ENCODE measurements at places on chromosomes 12 and 14.

GRCh38 chr14:45210159-45210558 is 42.8 kb downstream of the MIS18BP1 start:
- no peak for DNase-seq

GRCh38 chr14:80538633-80539375 is 327.5 kb upstream of the DIO2 start:
- DNase-seq, result no peak

GRCh38 chr12:85130646-85131045 is 94.5 kb downstream of the LRRIQ1 start:
- DNase-seq, result no peak

GRCh38 chr14:58709949-58710348 is 72.2 kb downstream of the DACT1 start:
- no peak for DNase-seq

DNA sequence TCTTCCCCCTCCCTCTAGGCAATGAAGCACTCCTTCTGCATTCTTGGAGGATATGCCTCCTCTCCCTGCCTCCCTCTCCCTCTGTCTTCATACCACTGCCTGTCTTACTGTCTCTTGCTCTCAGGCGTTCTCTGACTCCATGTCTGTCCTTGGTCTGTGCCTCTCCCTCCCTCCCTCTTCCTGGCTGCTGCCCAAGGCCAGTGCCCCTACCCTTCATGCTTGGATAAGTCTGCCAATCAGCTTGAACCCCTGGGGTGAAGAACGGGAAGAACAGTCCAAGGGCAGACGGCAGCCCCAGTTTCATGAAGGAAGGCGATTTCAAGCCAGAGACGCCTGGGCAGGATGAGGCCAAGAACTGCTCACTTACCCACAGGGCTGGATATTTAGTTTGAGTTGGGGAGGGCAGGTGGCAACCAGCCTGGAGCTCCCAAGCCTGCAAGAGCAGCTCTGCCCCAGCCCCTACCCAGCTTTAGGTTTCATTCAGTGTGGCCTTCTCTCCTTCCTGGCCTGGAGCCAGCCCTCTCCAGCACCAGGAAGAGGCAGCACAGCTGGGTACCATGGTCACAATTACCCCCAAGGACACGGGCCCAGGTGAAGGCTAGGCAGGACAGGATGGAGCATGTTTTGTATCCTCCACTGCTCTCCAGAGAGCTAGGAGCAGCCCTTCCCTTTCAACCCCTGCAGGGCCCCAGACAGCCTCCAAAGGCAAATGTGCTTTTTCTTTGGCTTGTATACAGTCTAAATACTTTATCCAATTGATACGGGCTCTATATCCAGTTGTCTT is 35.8 kb upstream of the LTBP2 start:
- no peak for DNase-seq

GRCh38 chr12:120674097-120674636 is 12.8 kb upstream of the MLEC start:
- no peak for DNase-seq

DNA sequence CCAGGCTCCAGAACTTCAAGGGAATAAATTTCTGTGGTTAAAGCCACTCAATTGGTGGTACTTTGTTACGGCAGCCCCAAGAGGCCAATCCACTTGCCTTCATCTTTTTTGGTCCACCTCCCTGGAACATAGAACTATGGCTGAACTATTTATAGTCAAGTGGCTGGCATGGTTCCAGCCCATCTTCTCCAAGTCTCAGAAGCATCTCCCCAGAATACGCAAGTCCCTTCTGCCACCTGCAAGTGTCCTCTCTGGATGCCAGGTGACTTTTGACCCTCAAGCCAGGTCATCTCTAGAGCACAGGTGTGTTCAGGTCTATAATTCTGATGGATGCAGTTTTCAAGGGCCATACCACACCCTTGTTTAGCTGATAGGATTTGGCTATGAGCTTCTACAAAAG is 371.5 kb downstream of the AACS start:
- DNase-seq, result no peak

DNA sequence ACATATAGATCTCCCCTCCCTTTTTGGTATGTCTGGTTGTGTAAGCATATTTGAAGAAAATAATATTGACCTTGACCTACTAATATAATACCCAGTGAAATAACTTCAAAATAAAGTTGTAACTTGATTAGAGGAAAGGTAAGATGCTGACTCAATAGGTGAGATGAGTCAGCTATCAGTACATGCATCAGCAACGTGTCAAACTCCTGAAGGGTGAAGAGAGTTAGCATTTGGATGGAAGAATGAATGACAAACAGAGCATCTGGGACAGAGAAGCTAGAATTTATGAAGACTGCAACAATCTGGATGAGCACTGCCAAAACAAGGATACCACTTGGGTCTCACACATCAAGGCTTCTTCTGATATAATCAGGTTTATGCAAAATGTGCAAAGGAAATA is 74.9 kb downstream of the PPP2R5E start:
- no peak for DNase-seq

- DNase-seq, result no peak
Measured at GRCh38 chr12:53025250-53025649, 19.0 kb downstream of the EIF4B start.

GRCh38 chr14:29757188-29757680 is 170.4 kb downstream of the PRKD1 start:
- DNase-seq, result no peak

- DNase-seq, result no peak
Measured at GRCh38 chr14:85198001-85198400, 331.9 kb upstream of the FLRT2 start.

DNA sequence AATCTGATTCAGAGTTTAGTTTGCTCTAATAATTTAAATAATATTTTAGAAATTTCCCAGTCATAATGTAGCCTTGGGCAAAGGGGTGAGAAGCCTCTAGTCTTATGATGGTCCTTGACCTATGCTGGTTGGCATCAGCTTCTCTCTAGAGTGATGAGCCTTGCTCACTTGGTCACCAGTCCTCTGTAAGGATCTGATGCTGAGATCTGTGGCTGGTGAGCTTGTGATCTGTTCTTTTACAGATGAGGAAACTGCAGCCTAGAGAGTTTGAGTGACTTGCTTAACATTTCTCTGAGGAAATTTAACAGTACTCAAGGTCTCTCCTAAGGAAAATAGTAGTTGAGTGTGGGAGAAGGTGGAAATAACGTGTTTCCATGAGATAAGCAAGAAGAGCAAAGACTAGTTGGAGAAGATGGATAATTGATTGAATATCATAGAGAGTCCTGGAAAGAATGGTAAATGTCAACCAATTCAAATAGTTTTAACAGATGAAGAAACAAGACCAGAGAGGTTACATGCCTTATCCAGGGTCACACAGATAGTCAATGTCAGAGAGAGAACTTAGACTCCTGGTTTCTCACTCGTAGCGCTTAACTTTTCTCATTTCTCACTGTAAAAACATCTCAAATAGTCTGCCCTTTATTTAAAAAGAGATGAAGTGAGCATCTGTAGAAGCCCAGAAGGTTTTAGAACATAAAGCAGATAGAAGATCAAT is 89.7 kb upstream of the ETV6 start:
- DNase-seq, result no peak

DNA sequence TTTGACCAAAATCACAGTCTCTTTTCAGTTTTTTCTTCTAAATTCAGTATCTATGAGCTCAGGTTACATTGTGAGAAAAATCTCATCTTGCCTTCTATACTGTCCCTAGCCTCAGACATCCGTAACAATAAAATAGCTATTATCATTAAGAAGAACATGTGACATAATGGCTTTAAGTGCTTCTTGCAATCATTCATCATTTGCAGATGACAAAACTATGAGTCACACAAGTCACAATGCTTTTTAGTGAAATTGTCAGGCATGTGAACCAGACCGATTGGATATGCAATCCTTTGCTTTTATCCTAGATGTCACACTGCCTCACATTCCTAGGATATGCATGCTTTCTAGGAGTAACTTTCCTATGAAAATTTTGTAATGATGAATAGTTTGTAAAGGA is 313.1 kb downstream of the SLC6A15 start:
- no peak for DNase-seq

GRCh38 chr12:27592548-27592947 is 68.5 kb downstream of the PPFIBP1 start:
- DNase-seq, result peak; percentile 54

- no peak for DNase-seq
Measured at GRCh38 chr12:64889434-64890216, 65.2 kb downstream of the TBC1D30 start.

- peak; percentile 21 for DNase-seq
Measured at GRCh38 chr12:77031745-77032144, 33.6 kb downstream of the E2F7 start.

- no peak for DNase-seq
Measured at GRCh38 chr14:98956181-98956580, 315.8 kb downstream of the BCL11B start.

DNA sequence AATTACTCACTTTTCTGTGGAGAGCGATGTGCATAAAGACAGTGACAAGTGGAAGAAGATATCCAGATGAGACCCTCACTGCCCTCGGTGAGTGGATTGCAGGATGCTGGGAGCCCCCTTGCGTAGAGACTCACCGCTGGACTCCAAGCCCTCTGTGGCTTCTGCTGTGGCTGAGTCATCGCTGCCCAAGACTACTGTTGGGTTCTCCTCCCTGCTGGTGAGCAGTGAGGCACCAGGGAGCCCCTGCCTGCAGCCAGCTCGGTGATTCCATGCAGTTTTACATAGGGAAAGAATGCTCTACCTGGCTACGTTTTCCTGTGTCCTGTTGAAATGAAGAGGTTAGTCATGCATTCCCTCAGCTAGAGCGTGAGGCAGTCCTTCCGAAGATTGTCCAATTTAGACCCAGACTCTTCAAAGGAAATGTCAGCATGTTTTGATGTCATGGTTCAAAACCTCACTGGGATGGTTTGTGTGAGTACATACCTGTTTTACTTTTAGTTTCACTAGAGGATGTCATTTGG is 28.2 kb downstream of the TRAF3 start:
- DNase-seq, result peak; percentile 54

- DNase-seq, result no peak
Measured at GRCh38 chr12:56632701-56633467, 2.8 kb upstream of the BAZ2A start.

GRCh38 chr12:53714004-53714403 is 13.2 kb downstream of the CALCOCO1 start:
- no peak for DNase-seq

GRCh38 chr14:94548999-94549985 is 11.9 kb upstream of the SERPINA4 start:
- DNase-seq, result peak; percentile 62

DNA sequence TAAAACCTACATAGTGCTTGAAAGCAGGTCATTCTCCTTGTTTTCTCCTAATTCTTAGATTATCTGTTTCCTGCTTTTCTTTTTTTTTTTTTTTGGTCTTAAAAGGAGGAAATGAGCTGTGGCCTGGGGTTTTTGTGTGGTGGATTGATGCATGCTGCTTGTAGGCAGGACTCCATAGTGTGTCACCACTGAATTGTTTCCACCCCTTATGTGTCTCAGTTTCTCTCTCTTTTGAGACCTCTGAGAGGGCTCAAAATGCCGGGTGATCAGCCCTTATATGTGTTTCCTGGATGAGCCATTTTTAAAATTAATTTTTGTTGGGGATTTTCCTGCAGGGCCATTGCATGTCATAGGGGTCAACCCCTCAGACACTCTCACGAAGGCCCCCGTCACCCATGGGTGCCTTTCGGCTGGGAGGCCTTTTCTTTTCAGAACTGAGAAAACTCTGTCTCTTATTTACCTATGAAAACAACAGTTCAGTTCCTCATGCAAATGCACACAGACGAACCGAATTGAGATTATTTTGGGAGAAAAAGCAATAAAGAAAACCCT is 32.0 kb upstream of the LRRK2 start:
- DNase-seq, result no peak

- no peak for DNase-seq
Measured at GRCh38 chr12:125205386-125205785, 140.2 kb downstream of the AACS start.

DNA sequence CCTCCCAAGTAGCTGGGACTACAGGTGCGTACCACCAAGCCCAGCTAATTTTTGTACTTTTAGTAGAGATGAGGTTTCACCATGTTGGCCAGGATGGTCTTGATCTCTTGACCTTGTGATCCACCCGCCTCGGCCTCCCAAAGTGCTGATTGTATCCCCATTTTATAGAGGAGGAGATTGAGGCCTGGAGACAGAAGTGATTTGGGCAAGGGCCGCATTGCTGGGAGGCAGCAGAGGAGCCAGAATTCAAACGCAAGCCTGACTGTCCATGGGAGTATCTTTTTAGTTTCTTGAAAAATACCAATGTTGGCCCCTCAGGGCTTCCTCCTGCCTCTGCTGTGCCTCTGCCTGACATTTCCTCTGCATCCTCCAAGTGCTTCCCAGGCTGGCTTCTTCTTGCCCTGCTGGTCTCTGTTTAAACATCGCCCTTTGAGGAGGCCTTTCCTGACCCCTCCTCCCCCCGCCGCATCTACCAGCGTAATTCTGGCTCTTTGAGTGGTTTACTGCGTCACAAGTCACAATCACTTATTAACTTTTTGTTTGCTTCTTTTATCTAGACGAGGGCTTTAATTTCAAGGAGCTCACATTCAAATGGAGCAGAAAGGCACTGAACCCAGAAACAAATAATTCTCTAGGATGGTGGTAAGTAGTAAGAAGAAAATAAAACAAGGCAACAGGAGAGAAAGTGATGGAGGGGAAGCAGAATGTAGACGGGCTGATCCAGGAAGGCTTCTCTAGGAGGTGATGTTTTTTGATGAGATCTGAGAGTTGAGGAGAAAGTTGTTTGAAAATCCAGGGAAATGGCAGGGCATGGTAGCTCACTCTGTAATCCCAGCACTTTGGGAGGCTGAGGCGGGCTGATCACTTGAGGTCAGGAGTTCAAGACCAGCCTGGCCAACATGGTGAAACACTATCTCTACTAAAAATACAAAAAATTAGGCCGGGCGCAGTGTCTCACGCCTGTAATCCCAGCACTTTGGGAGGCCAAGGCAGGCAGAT is 91.0 kb upstream of the MED13L start:
- DNase-seq, result no peak

- no peak for DNase-seq
Measured at GRCh38 chr14:50051106-50051505, 65.3 kb downstream of the VCPKMT start.

Measured in AG08395 (cell line).